CMK (cell line): ENCODE measurements at places on chromosomes 12 and 14.
A peak's percentile ranks its signal among the peaks of the same experiment; 100 is the strongest.

- no peak for DNase-seq
These were observed 330.8 kb downstream of the SOX5 start for GRCh38 chr12:23618718-23619117.

GRCh38 chr12:46959502-46959901, 119.9 kb upstream of the PCED1B start:
- DNase-seq, result no peak

DNA sequence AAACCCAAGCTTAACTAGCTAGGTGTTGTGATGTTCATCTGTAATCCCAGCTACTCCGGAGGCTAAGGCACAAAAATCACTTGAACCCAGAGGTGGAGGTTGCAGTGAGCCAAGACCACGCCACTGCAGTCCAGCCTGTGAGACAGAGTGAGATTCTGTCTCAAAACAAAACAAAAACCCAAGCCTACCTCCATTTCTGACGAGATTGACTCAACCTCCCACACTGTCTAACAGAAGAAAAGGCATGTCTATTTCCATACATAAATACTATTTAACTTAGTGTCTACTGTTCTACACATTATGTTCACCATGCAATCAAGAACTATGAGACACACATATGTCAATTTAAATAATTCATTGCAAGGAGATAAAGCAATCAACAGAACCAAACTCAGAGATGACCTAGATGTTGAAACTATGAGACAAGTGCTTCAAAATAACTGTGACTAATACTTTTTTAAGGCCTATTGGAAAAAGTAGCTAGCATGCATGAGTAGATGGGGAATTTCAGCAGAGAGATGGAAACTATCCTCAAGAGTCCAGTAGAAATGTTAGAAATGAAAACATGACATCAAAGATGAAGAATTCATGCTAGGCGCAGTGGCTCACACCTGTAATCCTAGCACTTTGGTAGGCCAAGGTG, 75.9 kb upstream of the DHRS4 start:
- no peak for DNase-seq

DNA sequence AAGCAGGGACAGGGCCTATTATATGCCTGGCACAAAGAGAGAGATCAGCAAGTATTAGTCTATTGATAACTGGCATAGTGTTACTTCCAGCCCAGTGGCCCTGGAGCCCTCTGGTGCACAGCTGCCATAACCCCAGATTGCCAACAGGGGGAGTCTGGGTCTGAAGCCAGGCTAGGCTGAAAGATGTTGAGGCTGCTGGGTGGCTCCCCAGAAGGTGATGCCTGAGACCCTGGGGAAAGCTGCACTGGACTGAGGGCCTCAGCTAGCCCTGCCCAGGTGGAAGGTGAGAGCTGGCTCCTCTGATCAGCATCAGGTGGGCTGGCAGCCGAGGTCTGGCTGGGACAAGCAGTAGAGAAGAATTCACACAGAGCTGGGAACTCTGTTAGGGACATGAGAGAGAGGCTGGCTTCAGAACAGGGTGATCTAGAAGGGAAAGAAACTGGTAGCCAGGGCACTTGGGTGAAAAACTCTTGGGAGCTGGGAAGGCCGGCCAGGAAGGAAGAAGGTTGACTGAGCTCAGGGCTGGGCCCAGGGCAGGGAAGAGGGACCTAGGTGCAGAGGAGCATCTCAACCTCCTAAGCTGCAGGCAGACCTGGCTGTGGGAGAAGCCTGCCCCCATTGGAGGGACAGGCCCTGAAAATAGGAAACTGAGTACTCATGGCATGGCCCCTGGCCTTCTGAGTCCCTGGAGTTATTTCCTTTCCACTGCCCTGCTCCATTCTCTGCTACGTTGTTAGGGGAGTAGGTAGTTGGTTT, 3.9 kb downstream of the GZMH start:
- DNase-seq, result peak; percentile 14

GRCh38 chr12:7137908-7138307, 7.7 kb downstream of the CLSTN3 start:
- DNase-seq, result no peak

DNA sequence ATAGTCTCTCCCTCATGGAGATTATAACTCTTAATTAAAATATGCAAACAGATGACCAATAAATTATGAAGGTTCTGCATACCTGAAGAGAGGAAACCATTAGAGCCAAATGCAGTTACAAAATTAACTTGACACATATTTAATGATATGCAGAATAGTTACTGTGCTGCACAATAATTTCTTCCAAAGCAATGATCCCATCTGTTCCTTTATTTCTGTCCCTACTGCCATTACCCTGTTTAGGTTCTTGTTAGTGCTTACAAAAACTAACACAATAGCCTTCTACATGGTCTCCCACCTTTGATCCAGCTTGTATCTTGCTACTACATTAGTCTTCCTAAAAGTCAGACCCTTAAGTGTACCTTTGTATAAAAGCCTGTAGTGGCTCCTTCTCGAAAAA, 411.1 kb downstream of the APAF1 start:
- DNase-seq, result no peak

DNA sequence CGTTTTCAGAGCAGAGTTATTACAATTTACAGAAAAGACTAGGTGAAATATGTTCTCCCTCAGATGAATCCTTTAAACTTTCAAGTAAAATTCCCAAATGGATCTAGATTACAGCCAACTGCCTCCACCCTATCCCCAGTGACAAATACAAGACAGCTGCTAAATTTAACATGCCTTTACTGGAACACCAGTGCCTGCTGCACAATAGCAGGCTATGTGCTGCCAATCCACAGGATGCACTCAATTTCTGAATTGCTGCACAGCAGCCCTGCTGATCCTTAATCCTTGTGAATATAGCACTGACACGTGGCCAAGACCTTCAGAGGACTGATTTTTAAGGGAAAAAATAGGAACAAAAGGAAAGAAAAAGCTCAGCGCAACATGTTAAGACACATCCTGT, 128.9 kb downstream of the CCER1 start:
- no peak for DNase-seq

- DNase-seq, result no peak
These were observed 2.1 kb downstream of the NFATC4 start for GRCh38 chr14:24369907-24370687.

GRCh38 chr12:19998961-19999804, 369.2 kb upstream of the PDE3A start:
- no peak for DNase-seq

DNA sequence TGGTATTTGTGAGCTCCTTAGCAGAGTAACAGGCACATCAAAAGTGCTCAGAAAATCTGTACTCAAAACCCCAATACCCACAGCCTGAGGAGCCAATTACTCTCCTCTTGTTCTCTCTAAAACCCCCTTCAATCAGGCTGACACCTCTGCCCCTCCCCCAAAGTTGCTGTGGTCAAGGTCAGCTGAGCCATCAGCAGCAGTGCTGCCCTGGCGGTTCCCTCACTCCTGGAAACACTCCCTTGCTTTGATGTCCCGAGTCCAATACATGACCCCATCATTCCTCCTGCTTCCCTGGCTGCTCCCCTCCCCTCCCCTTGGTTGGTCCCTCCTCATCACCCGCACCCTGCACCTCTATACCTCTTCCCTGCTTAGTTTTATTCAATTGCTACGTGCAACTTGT, 57.2 kb upstream of the C14orf132 start:
- no peak for DNase-seq

DNA sequence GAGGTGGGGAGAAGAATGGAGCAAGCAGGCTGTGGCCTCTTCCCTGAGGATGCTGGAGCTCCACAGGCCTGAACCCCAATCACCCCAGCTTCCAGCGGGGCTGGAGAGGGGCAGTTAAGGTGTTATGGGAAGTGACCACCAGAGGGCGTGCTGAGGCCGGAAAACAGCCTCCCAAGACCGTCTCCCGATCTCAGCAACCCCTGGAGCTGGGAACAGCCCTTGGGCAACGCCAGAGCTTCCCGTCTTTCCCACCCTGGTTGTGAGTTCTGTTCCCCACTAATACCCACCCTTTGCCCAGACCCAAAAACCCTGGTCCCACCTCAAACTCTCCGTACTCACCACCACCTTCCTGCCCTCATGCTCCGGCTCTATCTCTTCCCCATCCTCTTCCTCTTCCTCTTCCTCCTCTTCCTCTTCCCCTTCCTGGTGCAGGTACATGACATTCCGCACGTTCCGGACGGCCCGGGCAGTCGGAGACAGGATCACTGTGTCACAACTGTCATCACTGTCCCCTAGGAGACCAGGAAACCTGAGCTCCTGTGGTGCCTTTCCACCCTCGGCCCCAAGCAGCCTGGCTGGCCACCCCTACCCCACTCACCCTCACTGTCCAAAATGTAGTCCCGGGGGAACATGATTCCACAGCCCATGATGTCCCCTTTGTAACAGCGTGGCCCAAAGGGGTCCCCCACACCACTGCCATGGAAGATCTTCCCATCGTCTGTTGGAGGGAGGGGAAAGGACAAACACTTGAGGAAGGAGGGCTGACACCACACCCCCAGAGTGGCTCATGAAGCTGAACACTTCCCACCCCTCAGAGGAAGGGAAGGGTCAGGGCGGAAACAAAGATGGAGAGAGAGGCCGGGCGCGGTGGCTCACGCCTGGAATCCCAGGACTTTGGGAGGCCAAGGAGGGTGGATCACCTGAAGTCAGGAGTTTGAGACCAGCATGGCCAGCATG, 12.9 kb downstream of the SPRYD3 start:
- DNase-seq, result no peak

DNA sequence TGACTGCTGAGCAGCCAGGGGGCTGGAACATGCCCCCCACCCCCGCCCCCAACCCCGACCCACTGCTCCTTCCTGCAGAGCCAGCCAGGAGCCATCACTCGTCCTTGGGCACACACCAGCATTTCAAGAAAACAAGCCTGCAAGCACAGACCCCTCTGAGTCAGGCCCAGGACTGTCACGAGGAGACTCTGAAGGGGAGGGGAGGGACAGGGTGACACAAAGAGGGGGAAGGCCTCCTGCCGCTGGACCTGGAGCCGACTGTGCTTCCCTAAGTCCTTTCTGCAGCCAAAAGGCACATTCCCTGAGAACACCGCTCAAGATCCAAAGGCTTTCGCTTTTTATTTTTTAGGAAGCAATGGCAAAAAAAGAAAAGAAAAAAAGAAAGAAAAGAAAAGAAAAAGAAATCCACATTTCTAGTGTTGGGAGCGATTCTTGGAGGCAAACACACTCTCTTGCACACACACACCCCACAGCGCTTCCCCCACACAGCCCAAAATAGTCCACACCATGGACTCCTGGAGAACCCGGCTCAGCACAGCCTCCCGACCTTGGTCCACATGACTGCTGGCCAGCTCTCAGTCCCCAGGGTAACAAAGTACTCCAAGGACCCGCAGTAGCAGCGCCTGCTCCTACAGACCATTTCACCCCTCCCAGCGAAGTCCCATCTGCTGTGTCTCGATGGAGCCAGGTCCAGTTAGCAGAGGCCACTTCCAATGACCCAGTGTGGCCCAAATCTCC, 101.7 kb downstream of the DPF3 start:
- no peak for DNase-seq

DNA sequence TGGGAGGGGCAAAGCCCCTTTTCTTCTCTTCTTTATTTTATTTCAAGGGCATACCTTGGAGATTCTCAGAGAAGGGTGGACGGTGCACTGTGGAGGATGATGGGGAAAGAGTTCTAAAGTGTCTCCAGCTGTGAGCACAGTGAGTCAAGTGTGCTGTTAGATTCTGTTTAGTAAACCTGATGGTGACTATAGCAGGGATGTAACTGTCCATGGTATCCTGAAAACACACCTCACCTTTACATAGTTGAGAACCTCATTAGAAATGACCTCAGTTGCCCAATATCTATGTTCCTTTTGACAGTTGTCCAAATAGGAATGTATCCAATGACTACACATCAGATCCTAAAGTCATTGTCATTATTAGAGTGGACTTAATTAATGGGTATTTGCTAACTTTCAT, 38.0 kb downstream of the CNTN1 start:
- DNase-seq, result no peak

DNA sequence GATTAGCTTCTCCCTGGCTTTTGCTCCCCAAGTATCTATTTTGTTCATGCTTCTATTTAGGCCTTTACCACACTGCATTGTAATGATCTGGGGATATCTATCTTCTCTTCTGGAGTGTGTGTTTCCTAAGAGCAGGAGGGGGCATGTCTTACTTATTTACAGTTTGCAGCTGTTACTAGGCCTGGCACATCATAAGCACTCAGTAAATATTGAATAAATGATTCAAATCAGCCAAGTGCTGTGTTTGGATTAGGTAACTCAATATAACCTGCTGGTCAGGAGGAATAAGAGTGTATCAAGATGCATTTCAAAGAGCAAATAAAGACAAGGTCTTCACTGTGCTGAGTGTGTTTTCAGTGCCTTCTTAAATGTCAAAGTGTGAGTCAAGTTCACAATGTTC, 186.1 kb downstream of the FOXG1 start:
- no peak for DNase-seq

- no peak for DNase-seq
These were observed 1.8 kb upstream of the PHLDA1 start for GRCh38 chr12:76033081-76034011.

DNA sequence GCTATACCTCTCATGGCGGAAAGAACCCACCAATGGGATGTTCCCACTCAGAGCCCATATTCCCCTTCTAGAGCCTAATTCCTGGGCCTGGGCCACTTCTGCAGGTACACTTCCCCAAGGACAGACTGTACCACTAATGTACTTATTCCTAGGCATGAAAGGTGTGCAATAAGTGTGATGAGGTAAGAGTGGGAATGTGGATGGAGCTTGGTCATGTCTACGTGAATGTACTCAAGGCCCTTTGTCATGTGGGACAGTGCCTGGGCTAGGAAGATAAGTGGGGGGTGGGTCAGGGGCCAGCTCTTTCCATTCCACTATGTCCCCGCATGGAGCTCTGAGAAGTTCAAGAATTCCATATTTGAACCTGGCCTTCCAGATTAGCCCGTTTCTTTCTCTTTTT, 63.4 kb upstream of the FUT8 start:
- DNase-seq, result no peak

- no peak for DNase-seq
These were observed 39.4 kb upstream of the ANO4 start for GRCh38 chr12:100755186-100755585.

DNA sequence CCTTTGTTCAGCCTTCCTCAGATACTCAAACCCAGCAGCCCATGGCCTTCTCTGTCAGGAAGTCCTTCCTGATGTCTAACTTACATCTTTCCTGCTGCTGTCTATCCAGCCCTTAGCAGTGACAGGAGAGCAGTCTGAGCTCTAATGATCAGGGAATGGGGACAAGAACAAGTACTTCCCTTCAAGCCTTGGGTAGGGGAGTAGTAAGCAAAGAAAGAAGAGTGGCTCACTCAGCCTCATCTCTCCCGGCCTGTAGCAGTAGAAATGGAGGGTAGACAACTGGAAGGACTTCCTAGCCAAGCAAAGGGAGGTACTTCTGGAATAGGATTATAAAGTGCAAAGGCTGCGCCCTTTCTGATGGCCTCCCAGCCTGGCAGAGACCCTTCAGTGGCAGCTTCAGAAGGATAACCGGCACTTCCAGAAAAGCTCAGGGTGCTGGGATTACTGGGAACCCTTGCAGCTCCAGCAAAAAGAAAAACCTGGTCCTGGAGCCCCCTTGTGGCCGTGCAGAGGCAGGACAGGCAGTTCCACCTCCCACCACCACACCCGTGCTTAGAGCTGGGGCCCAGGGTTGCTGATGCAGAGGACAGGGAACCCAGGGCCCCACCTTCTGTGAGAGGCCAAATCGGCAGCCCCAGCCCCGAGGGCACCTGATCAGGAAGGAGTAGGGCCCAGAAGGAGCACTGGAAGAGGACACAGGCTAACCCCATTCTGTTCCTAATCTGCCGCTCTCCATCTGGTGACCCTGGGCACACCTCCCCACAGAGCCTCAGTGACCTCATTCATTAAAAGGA, 12.4 kb upstream of the SMUG1 start:
- DNase-seq, result no peak

GRCh38 chr12:40376533-40377267, 151.9 kb downstream of the LRRK2 start:
- DNase-seq, result no peak

- DNase-seq, result no peak
These were observed 144.7 kb upstream of the BTG1 start for GRCh38 chr12:92290350-92290695.

GRCh38 chr12:65182012-65182739, 12.8 kb downstream of the LEMD3 start:
- no peak for DNase-seq
